ENCODE measurements at places on chromosomes 13 and 19.

- no peak for DNase-seq
Measured at GRCh38 chr13:24213932-24214331, 53.4 kb downstream of the SPATA13 start.

GRCh38 chr13:22229916-22230315 lies 559.0 kb downstream of the FGF9 start:
- DNase-seq, result no peak

- no peak for DNase-seq
Measured at GRCh38 chr13:41267106-41267505, 3.7 kb upstream of the MTRF1 start.

DNA sequence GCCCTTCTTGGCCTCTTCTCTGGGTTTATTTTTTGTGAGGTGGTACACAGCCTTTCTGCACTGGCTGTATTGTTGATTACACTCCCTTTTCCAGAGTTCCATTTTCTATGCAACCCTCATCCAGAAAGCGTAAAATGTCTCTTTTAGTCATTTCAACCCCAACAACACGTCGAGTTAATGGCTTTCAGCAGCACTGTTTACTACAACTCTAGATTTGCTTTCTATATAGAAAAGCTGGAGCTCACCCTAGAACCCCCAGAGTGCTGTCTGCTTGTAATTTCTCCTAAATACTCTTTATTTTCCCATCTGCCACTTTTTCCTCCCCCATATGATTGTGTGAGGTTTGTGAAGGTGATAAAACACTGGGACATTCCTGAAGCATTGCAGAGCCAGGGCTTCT lies 148.9 kb upstream of the TMTC4 start:
- DNase-seq, result no peak

- peak; percentile 84 for DNase-seq
Measured at GRCh38 chr19:43519436-43520088, 7.4 kb downstream of the ETHE1 start.

DNA sequence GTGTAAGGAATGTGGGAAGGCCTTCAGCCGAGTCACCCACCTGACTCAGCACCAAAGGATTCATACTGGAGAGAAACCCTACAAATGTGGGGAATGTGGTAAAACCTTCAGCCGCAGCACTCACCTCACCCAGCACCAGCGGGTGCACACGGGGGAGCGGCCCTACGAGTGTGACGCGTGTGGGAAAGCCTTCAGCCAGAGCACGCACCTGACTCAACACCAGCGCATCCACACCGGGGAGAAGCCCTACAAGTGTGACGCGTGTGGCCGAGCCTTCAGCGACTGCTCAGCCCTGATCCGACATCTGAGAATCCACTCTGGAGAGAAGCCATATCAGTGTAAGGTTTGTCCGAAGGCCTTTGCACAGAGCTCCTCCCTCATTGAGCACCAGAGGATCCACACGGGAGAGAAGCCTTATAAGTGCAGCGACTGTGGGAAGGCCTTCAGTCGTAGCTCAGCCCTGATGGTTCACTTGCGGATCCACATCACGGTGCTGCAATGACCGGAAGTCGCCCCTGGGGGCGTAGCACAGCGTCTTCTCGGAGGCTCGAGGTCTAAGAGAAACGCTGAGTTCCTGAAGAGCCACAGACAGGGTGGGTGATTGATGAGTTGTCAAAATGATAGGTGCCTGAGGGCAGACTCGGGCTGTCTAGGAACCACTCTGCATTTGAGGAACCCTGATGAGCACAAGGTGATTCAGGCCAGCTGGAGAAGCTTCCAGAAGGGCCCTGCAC lies 12.2 kb downstream of the ZSCAN22 start:
- DNase-seq, result peak; percentile 27

GRCh38 chr13:23322353-23323336 lies 110.9 kb downstream of the SACS start:
- DNase-seq, result no peak

DNA sequence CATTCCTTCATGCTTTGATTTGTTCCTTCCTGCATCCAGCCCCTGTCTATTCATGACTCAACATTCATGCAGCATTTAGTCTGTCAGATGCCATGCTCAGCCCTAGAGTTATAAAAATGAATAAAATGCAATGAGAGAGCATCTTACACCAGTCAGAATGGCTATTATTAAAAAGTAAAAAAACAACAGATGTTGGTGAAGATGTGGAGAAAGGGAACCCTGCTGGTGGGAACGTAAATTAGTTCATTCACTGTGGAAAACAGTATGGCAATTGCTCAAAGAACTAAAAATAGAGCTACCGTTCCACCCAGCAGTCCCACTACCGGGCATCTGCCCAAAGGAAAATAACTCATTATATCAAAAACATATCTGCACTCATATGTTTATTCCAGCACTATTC lies 70.0 kb upstream of the GTF3A start:
- DNase-seq, result no peak

GRCh38 chr19:56884441-56884840 lies 43.9 kb upstream of the PEG3 start:
- DNase-seq, result no peak

DNA sequence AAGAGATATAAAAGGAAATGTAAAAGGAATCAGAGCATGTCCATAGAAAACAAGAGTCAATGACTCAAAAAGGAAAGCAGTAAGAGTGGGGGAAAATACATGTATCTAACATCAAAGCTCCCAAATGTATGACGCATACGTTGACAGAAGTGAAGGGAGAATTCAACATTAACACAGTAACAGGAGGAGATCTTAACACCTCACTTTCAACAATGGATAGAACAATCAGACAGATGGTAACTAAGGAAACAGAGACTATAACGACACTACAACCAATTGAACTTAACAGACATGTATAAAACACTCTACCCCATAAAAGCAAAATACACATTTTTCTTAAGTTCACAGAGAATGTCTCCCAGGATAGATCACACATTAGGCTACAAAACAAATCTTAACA lies 774.8 kb upstream of the ARGLU1 start:
- DNase-seq, result no peak

DNA sequence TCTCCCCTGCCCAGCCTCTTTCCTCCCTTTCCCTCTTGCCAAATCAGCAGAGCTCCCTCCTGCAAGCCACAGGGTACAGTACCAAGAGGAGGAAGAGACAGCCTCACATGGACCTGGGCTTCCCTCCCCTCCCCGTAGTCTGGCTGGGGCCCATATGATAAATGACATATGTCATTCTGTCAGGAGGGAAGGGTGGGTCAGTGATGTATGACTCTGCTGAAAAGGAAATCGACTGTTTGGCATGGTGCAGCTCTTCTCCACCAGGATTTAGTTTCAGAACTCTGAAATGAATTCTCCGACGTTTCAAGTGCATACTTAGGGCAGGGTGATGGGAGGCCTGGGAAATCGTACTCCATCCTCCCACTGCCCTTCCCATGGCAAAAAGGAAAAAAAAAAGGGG lies 9.8 kb downstream of the TSHZ3 start:
- DNase-seq, result no peak

- DNase-seq, result no peak
Measured at GRCh38 chr13:89199138-89199537, 1528.0 kb downstream of the SLITRK5 start.

DNA sequence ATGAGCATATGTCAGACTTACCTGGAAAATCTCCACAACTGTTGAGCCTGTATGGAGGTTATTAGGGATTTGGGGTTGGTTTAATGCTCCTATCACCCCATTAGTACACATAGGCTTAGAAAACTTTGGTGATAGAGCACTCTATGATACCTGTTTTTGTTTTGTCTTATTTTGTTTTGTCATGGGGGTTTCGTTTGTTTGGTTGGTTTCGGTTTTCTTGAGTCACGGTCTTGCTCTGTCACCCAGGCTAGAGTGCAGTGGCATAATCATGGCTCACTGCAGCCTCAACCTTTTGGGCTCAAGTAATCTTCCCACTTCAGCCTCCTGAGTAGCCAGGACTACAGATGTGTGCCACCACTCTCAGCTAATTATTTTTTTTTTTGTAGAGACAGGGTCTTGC lies 70.0 kb downstream of the MZT1 start:
- DNase-seq, result no peak

- peak; percentile 38 for DNase-seq
Measured at GRCh38 chr19:41869374-41869955, 7.6 kb upstream of the CD79A start.

DNA sequence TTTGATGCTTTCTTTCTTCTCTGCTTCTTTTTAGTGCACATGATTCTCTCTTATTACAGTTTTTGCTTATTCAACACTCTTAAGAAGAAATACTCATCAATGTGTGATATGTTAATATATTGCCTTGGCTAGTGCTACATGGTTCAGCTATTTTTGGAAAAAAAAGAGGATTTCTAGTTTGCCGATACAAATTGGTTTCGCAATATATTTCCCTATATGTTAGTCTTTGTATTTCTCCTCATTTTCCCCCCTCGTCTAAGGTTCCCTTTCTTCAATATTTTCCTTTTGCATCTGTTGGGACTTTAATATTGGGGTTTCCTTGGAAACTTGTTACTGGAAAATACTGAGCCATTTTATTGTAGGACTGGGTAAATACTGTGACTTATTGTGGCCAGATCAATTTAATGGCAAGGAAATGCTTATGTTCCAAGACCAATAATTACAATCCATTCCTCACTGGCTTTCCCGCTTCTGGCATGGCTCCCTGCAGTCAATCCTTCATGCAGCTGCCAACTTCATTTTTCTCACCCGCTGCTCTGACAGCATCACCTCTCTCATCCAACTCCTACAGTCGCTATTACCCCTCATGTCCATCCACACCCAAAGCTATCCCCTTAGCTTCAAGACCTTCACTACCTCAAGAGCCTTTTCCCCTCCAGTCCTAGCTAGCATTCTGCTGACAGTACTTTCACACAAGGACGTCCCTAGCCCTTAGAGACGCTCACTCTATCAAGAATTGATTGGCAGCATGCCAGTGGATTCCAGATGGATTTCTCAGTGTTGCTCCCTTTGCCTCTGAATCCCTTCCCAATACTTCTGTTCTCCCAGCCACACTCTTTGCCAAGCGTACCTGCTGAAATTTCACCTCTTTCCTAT lies 280.1 kb upstream of the TMTC4 start:
- no peak for DNase-seq

- peak; percentile 69 for DNase-seq
Measured at GRCh38 chr19:53865918-53866864, 1.5 kb upstream of the MYADM start.

DNA sequence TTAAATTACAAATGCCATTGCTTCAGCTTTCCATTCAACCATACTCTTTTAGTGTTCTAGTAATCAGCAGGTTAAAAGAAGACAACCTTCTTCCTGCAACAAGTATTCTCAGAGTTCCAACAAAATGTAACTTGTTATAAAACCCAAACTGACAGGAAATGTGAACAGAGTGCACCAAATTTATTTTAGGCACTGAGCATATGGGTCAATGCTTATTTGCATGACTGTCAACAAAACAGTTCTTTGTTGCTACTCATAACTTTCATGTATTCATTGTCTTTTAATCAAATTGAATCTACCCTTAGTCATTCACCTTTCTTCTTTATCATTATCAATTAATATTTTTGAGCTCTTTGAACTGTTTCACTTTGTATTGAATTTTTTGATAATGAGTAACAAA lies 554.1 kb downstream of the DACH1 start:
- DNase-seq, result no peak

- DNase-seq, result no peak
Measured at GRCh38 chr19:39531834-39532232, 819 bp downstream of the EID2B start.

- DNase-seq, result no peak
Measured at GRCh38 chr19:46944918-46945628, 74.6 kb upstream of the NPAS1 start.

DNA sequence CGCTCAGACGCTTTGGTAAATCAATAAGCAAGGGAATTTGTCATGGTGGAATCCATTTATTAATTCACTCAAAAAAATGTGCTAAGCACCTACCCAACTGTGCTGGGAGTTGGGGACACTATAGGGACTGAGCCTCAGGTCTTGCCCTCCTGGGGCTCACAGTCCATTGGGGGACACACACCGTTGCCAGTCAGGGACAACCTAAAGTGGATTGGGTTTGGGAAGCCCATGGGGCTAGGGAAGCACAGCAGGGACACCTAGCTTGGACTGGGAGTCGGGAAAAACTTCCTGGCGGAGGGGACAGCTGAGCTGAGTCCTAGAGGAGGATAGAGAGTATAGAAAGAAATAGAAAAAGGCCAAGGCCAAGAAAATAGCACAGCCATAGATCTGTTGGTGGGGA lies 8.5 kb downstream of the FOSB start:
- DNase-seq, result no peak

- DNase-seq, result no peak
Measured at GRCh38 chr13:28434926-28435325, 60.0 kb downstream of the FLT1 start.

GRCh38 chr13:75896271-75896670 lies 260.1 kb downstream of the LMO7 start:
- DNase-seq, result no peak

DNA sequence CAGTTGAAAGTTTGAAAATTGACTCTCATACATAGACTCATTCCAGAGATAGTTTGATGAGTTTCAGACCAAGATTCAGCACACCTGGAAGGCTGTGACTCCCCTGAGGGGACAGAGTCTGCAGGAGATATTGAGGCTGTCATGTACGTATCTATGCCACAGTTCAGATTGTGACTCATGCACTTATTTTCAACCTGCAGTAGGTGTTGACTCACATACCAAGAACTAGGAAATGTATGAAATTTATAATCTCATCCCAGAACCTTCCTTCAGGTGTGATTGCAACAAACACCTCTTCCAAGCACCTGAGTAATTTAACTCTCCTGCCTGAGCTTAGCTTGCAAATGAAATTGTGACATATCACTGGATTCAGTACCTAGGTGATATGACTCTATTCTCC lies 64.4 kb upstream of the ZNF43 start:
- DNase-seq, result no peak

GRCh38 chr13:34750078-34750931 lies 191.8 kb upstream of the NBEA start:
- no peak for DNase-seq

GRCh38 chr13:52933547-52934210 lies 85.2 kb upstream of the PCDH8 start:
- no peak for DNase-seq

GRCh38 chr19:39970425-39970674 lies 615 bp upstream of the PSMC4 start:
- no peak for DNase-seq

DNA sequence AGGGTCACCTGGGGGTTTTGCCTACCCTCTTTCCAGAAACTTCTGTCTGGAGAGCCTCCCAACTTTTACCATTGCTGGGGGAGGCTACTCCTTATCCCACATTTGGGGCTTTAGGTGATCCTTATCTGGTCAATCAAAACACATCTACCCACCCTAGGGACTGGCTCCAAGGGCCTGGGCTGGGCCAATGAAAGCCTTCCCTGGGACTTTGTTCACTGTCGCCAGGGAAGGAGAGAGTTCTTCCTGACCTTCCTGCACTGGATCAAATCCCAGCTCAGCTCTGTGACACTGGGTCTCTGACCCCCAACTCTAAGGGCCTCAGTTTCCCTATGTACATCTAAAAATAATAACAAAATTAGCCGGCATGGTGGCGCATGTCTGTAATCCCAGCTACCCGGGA lies 11.1 kb downstream of the DOCK6 start:
- DNase-seq, result no peak
